ENCODE measurements at places on chromosomes 16 and 17.
A peak's percentile ranks its signal among the peaks of the same experiment; 100 is the strongest.

DNA sequence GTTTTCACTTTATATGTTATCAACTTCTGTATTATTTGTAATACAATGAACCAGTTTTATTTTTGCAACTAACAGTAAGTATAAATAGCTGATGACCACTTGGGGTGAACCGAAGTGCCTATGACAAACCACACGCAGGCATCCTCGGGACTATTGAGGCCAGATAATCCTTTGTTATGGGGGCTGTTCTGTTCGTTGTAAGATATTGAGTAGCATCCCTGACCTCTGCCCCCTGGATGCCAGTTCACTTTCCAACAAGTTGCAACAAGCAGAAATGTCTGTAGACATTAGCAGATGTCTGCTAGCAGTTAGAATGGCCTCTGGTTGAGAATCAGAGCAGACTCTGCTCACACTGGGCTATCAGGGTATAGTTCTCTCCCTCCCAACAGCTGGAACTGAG, 277.0 kb downstream of the WWOX start:
- DNase-seq, result no peak

DNA sequence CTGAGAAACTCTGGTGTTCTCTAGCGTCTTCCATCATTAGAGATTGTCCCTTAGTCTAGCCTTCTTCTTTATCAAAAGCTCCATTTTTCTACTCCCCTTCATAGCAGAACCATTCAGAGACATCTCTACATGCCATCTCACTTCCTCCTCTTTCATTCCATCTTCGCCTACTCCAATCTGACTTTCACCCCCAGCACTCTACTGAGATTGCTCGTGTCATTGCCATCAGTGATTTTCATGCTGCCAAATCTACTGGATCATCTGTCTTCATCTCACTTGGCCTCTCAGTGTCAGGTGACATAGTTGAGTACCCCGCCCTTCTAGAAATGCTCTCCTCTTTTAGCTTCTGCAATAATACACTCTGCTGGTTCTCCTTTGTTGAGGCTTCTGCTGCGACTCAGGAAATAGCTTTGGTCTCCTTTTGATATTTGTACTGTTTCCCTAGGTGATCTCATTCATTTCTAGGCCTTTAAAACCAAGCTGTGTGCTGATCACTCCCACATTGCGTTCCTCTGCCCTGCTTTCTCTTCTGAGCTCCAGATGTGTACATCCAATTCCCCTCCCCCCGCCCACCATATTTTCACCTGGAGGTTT, 119.1 kb downstream of the FTO start:
- peak; percentile 76 for DNase-seq

- DNase-seq, result peak; percentile 97
Measured at GRCh38 chr17:5516060-5516792, 29.9 kb downstream of the MIS12 start.

- DNase-seq, result no peak
Measured at GRCh38 chr17:80363120-80363515, 51.8 kb upstream of the ENDOV start.

All from astrocyte of the spinal cord (primary cell).